Stimulated activated CD4-positive, alpha-beta T cell treated with anti-CD3 and anti-CD28 coated beads, Interleukin-4, amount 100 ng/mL, for 48 hours (primary cell): ENCODE measurements at places on chromosomes 11 and 22.

DNA sequence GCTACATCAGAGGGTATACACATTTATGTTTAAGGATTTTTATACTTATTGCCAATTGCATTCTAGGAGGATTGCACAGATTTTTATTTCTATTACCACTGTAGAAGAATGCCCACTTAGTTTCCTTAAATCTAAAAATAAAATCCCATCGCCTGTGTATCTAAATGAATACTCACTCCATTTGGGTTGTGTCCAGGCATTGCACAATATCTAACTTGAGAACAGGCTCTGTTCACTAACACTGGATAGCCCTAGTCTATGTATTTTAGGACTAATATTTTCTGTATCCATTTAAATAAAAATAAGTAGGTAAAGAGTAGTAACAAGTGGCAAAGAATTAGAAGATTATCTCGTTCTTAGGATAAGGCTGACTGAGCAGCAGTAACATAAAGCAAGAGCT, 4.1 kb downstream of the C11orf52 start:
- no peak for DNase-seq

DNA sequence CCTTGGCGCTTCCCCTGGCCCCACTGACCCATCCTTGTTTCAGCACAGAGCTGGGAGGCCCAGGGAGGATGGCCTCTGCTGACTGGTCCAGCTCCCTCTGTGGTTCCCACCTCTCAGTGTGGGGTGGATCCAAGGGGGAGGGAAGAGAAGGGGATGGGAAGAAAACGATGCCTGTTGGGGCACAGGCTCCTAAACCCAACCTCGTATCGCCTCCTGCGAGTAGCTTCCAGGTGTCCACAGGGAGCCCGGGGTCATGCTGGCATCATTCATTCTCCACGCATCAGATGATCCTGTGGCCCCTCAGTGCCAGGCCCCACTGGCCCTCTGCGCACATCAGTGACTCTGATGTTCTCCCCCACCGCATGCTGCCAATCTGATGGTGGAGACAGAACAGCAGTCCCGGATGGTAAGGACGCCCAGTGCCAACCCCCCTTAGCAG, 5.1 kb downstream of the MYEOV start:
- DNase-seq: no peak

DNA sequence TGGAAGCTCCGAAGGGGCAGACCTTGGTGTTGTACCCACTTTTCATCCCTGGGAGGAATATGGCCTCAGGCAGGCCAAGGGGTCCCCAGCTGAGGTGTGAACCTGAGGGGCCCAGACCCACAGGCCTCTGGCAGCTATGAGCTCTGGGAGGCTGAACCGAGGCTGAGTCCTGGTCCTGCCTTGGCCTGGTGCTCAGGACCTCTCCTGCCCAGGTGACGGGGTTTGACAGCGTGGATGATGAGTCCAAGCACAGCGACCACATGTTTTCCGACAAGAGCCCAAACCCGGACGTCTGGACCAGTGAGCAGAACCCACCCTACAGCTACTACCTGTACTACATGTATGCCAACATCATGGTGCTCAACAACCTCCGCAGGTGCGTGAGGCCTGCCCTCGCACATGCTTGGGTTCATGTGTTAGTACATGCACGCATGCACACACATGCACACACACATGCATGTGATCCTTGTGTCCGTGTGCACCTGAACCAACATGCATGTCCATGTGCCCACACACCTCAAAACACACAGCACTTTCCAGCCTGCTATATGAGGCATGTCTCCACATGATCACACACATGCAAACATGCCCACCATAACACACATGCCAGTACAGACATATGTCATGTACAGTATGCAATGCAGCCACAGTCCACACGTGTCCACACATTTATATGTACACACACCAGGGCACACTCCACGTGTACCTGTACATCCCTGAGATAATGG, 40.9 kb downstream of the RNF141 start:
- no peak for DNase-seq

GRCh38 chr11:66123902-66124301, 53.8 kb downstream of the PACS1 start:
- no peak for DNase-seq
